AG04449 (cell line): ENCODE measurements at places on chromosomes 16 and 17.

- DNase-seq = no peak
Measured at GRCh38 chr16:50407351-50407750, 38.6 kb upstream of the BRD7 start.

- DNase-seq = no peak
Measured at GRCh38 chr17:35578929-35579432, 610 bp upstream of the PEX12 start.

DNA sequence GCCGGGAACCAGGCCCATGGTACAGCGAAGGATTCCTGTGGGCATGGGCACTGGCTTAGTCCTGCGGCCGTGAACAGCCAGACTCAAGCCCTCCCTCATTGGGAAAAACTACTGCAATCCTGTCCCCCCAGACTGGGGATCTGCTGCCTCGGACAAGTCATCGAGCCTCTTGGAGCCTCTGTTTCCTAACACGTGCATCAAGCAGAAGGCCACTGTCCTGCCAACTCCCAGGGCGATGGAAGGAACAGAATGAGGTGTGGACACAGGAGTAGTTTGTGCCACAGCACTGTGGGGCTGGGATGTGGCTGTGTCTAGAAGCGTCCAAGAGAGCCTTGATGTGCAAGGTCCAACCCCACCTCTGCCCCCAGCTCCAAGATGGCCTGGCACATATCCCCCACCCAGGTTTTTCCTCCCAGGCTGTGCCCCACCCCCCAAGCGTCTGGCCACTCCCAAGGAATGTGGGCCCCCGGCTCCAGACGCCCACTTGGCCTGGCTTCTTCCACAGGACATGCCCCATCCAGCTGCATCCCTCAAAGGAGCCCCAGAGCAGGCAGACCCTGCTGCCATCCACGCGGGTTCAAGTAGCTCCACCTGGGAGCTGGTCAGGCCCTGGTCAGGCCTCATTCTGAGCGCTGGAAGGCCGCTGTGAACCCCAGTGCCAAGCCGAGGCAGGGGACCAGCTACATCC lies 3.4 kb downstream of the CAMKK1 start:
- no peak for DNase-seq

DNA sequence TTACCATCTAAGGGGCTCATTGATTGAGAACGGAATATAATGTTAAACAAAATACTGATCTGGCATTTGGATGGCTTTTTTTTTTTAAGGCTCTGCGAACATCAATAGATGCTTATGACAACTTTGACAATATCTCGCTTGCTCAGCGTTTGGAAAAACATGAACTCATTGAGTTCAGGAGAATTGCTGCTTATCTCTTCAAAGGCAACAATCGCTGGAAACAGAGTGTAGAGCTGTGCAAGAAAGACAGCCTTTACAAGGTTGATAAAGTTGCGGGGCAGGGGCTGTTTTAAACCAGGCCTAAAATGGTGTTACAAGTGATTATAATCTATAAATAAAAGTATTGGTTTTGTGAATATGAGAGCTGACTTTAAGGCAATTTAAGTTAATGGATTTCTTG lies 22.3 kb downstream of the PTRH2 start:
- no peak for DNase-seq

DNA sequence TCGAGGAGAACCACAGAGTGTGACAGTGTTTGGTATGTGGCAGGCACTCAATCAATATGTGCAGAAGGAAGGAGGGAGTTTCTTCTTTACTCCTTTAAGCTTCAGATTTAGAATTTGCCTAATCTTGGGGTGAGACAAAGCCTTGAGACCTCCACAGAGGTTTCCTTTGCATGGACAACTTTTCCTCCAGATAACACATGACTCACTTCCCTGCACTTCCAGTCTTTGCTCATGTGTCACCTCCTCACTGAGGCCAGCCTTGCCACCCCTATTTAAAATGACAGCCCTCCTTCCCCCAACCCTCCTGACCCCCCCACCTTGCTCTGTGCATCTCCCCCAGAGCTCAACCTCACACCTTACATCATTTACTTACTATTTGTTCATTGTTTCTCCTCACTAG lies 17.4 kb upstream of the NOS2 start:
- no peak for DNase-seq

GRCh38 chr16:17083628-17084027 lies 387.1 kb downstream of the XYLT1 start:
- no peak for DNase-seq

DNA sequence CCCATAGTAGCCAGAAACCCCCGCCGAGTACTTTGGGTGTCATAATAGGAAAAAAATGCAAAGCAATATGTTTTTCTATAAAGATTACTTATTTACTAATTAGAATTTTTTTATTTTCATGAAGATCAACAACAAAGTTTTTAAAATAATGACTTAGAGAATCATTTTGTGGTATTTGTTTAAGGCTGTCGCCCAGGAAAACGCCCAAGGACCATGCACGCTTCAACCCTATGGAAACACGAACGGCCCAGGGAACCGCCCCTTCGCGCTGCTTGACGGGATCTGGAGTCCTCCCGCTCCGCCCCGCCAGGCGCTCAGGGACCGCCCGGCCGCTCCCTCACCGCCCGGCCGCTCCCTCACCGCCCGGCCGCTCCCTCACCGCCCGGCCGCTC lies 408 bp upstream of the KPNA2 start:
- DNase-seq = no peak

DNA sequence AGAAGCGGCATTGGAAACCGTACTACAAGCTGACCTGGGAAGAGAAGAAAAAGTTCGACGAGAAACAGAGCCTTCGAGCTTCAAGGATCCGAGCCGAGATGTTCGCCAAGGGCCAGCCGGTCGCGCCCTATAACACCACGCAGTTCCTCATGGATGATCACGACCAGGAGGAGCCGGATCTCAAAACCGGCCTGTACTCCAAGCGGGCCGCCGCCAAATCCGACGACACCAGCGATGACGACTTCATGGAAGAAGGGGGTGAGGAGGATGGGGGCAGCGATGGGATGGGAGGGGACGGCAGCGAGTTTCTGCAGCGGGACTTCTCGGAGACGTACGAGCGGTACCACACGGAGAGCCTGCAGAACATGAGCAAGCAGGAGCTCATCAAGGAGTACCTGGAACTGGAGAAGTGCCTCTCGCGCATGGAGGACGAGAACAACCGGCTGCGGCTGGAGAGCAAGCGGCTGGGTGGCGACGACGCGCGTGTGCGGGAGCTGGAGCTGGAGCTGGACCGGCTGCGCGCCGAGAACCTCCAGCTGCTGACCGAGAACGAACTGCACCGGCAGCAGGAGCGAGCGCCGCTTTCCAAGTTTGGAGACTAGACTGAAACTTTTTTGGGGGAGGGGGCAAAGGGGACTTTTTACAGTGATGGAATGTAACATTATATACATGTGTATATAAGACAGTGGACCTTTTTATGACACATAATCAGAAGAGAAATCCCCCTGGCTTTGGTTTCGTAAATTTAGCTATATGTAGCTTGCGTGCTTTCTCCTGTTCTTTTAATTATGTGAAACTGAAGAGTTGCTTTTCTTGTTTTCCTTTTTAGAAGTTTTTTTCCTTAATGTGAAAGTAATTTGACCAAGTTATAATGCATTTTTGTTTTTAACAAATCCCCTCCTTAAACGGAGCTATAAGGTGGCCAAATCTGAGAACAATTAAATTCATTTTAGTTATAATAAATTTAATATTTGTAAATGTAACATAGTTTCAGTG lies 1.7 kb downstream of the HEXIM1 start:
- no peak for DNase-seq

GRCh38 chr16:27786221-27786922 lies 236.4 kb downstream of the KATNIP start:
- no peak for DNase-seq
